SHP77 treated with DMSO at 0.1 percent for 48 hours (cell line): ENCODE measurements at places on chromosomes 2 and 18.

DNA sequence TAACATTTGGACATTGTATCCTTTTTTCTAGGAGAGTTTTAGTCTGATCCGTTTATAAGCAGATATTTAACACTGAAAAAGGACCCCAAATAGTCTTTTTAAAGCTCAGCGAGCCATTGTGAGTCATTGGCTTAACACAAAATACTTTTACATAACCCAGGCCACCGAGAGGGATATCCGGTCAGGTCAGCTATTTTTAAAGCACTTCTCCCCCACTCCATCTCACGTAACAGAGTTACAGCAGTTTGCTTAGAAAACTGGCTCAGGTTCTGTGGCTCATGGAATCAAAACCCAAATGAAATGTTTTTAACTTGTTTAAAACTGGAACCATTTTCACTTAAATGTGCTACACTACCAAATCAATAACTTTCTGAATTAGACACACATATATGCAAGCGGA lies 23.9 kb downstream of the COL4A3 start:
- DNase-seq = no peak

DNA sequence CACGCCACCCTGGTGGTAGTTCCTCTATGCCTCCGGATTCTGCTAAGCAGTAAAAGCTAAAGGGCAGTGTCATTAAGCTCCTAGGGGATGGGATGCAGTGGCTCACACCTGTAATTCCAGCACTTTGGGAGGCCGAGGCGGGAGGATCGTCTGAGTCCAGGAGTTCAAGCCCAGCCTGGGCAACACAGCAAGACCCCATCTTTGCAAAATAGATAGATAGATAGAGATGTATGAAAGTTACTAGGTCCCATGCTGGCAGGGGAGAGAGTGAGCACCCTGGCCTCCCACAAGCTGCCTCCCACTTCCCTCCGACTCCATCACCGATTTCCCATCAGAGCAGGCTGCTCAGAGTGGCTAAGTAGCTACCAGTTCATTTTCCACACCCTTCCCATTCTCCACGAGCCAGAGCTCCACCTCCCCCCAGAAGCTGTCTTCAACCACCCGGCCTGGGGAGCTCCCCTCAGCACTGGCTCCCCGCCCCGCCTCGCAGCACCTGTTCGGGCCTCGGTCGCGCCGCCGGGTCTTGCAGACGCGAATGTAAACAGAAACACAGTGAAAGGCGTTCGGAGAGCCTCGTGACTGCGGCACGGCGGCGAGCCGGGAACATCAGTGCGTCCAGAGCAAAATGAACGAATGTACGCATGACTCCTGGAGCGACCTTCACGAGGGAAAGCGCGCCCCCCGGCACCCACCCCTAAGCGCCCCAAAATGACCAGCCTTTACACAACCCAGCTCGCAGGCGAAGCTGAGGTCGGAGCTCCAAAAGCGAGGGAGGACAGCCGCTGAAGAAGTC lies 598 bp upstream of the CEP68 start:
- DNase-seq = peak; percentile 52

DNA sequence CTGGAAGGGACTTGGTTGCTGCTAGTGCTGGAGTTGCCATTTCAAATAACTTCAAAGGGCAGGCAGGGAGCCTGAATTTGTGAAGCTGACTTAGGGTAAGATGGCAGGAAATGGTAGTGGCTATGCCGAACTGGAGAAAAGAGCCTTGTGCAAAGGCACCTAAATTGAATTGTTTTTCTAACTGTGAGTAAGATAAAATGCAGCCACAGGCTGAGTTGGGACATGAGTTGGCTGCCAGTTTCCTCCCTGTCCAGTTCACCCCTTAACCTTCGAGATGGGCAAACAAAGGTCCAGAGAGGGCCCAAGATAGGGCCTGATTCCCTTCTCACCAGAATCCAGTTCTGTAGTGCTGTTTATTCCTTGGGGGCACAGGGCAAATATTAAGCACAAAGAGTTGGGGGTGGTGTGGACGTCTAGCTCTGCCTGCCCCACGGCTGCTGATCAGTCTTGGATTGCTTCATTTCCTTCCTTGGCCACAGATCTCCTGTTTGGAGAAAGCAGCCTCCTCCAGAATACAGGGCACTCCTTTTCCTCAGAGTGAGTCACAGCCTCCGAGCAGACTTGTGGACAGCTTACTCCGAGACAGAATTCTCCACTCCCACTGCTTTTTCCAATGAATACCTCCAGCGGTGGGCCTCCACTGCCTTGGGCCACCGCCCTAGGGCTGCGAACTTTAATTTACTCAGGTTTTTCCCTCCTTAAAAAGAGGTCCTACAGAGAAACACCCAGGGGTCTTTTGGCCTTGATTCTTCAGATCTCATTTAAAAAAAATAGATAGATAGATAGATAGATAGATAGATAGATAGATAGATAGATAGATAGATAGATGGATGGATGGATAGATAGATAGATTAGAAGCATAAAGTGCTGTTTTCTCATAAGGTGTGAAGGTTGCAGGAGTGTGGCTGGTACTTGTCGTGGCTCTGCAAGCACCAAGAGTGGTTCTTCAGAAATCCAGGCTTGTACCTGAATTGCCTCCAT lies 18.4 kb upstream of the SLC20A1 start:
- no peak for DNase-seq

DNA sequence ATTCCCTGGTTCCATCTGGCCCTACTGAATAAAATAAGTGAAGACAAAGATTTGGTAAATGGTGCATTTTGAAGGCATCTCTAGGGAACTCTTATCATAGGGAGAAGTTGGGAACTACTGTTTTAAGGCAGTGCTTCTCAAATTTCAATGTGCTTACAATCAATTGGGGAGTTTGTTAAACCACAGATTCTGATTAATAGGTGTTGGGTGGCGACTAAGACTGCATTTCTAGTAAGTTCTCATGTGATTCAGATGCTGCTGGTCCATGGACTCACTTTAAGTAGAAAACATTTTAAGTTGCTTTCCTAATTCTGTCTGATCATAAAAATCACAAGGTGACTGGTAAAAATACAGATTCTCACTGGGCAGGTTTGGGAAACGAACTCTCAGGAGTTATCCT lies 14.6 kb downstream of the FARSB start:
- DNase-seq = no peak

DNA sequence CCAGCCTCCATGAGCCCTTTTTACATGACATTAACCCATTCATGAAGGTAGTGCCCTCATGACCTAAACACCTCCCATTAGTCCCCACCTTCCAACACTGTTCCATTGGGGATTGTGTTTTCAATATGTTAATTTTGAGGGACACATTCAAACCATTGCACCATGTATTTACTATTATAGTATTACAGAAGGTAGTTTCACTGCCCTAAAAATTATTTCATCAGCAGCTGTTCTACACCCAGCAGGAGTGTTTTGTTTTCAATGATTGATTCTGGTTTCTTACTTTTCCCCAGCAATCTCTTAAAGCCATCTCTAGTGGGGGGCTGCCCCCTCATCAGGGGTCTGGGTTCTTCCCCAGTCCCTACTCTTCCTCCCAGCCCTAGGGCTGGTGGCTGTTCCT lies 71.9 kb downstream of the CERS6 start:
- no peak for DNase-seq

DNA sequence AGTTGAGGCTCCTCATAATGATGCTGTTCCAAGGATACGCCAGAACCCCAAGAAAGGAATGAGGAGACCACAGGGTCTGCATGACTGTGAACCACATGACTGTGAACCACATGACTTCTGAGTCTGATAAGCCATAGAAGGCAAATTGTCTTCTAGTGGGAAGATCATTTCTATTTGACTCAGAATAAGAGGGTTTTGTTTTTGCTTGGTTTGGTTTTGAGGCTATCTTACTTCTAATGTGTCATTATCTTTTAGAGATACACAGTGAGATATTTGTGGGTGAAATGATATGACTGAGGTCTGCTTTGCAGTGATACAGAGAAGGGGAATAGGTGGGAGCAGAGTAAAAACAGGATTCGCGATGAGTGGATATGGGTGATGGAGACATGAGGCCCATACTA lies 28.9 kb upstream of the BCL2L11 start:
- no peak for DNase-seq

DNA sequence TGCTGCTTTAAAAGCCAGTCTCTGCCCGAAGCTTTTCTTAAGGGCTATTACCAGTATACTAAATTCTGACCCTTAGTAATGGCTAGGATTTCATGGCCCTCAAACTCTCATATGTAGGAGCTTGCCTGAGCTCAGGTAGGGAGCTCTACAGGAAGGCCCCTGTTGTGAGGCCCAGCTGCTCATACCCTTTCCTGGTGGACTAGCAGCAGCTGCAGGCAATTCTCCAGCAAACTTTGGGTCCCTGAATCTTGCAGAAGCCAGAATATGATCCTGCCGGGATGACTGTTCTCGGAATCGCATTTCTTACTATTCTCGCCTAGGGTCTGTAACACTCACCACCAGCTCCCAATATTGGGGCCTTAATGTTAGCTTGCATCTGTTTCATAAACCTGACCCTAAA lies 106.4 kb upstream of the SERTAD2 start:
- no peak for DNase-seq

GRCh38 chr18:75723521-75724340 lies 296.2 kb upstream of the SMIM21 start:
- no peak for DNase-seq

DNA sequence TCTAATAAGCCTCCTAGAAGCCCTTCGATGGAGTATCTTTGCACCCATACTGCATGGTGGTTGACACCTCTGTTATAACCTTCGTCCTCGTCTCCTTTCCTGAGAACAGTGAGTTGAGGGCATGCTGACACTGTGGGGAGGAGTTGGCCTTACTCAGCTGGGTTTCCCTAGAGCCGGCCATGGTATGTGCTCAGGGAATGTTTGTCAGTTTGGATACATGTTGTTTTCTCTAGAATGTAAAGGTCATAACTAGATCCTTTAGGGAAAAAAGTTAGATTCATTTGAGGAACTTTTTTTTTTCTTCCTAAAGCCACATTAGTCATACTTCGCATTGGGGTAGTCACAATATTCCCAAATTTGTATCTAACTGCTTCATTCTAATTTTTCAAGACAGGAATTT lies 106.0 kb upstream of the FOSL2 start:
- DNase-seq = no peak

- no peak for DNase-seq
These were observed 524.7 kb upstream of the CNTNAP5 start for GRCh38 chr2:123500346-123500745.

- DNase-seq = no peak
These were observed 112.0 kb downstream of the MBP start for GRCh38 chr18:77020561-77020960.

DNA sequence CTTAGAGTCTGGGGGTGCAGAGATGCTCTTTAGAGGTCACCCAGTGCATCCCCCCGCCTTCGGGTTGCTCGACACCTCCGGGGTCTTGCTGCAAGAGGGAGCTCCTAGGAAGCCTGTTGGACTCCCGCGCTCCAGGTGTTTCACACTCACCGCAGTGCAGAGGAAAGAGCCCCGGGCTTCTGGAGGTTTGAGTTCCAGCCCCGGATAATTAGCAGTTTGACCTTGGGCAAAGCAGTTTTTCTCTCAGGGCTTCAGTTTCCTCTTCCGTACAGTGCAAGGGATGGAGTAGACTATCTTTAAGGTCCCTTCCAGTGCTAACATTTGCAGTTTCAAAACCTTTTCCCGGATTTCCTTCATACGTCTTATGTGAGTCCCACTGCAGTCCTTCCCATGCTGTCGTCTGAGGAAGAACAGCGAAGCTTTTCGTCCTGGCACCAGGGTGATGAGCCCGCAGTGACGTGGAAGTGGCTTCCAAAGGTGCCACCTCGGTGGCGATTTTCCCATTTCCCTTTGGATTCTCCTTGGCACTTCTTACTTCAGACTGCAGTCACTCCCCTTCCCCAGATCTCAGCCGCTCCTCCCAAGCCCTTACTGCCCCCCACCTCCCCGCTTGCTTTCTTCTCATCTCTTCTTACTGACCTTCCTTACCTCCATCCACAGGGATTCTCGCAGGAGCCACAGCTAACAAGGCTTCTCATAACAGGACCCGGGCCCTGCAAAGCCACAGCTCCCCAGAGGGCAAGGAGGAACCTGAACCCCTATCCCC lies 585 bp downstream of the PNKD start:
- no peak for DNase-seq

DNA sequence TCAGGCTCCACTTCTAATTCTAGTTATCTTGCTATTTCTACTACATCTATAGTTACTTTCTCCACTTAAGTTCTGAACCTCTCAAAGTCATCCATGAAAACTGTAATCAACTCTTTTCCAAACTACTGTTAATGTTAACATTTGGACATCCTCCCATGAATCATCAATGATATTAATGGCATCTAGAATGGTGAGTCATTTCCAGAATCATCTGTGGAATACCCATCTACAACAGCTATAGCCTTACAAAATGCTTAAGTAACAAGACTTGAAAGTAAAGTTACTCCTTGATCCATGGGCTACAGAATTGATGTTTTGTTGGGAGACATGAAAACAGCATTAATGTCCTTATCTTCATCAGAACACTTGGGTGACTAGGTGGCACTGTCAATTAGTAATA lies 35.4 kb downstream of the BARD1 start:
- no peak for DNase-seq

DNA sequence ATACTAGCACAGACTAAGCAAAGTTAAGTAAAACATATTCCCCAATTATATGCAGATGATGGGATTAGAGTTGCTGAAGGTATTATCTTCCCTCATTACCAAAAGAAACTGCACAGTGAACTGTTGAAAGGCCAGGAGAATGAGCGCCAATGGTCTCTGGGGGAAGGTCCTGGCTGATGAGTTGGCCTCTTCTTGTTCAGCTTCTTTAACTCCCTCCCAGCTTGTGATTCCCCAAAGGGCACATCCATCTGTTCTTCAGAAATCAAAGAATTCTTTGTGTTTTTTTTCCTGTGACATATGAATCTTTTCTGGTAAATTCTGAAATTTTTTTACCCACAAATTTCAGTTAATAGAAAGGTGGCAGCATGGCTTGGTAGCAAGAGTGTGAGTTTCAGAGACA lies 667.6 kb downstream of the CNTNAP5 start:
- no peak for DNase-seq

GRCh38 chr2:239824046-239824694 lies 201.0 kb downstream of the NDUFA10 start:
- DNase-seq = no peak

GRCh38 chr2:227124811-227125210 lies 39.2 kb downstream of the COL4A4 start:
- DNase-seq = no peak

DNA sequence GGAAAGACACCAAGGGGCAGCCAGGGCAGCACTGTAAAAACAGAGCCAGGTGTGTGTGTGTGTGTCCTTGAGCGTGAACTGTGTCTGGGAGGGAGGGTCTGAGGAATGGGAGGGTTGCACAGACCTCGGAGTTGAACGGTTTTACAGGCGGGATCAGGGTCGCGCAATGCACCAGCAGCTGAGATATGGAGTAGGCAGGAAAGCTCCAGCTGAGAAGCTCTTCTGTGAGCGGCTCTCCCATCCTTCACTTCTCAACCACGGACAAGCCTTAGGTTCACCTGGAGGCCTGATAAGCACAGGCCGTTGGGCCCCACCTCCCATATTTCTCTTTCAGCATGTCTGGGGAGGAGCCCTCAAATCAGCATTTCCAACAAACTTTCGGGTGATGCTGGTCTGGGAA lies 12.1 kb downstream of the SERTAD2 start:
- no peak for DNase-seq

DNA sequence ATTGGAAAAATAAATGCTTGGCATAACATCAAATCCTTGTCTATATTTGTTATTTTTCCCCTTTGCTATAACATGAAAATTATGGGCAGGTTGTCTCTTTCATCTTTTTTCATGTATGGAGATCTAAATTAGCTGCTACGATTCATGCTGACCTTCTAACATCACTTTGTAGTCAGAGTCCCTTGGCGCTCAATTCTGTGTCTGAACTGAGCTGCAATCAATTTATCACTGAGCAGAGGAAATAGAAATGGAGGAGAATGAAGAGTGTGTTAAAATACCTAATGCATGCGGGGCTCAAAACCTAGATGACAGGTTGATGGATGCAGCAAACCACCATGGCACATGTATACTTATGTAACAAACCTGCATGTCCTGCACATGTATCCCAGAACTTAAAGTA lies 168.9 kb downstream of the CDH7 start:
- no peak for DNase-seq
